Stimulated activated CD8-positive, alpha-beta memory T cell treated with anti-CD3 and anti-CD28 coated beads, Interleukin-15, amount 100 ng/mL, for 24 hours (primary cell): ENCODE measurements at places on chromosomes 3 and 15.

- no peak for DNase-seq
These were observed 157.9 kb upstream of the NUDT16 start for GRCh38 chr3:131223373-131224289.

- no peak for DNase-seq
These were observed 402.4 kb downstream of the MAGI1 start for GRCh38 chr3:65636326-65636725.

DNA sequence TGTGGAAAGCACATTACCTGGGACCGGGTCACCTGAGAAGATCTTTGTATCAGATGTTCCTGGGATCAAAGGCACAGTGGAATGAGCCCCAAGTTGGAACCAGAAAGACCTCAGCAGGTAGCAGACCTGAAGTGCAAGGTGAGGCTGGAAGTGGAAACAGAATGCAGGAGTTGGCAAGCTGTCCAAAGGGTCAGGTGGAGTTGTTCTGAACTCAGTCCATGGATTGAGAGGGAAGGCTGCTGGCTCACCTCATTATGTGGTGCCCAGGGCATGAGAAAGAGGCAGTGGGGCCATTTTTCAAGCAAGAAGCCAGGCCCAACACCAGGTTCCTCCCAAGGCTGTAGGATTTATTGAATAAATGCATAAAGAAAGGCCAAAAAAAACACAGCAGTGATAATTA lies 49.3 kb downstream of the TMEM266 start:
- DNase-seq, result no peak

GRCh38 chr15:52255935-52256334 lies 39.7 kb downstream of the MYO5C start:
- no peak for DNase-seq

- DNase-seq, result no peak
These were observed 7.4 kb upstream of the MBNL1 start for GRCh38 chr3:152261329-152261728.

GRCh38 chr3:131883711-131884407 lies 151.0 kb downstream of the CPNE4 start:
- DNase-seq, result no peak

DNA sequence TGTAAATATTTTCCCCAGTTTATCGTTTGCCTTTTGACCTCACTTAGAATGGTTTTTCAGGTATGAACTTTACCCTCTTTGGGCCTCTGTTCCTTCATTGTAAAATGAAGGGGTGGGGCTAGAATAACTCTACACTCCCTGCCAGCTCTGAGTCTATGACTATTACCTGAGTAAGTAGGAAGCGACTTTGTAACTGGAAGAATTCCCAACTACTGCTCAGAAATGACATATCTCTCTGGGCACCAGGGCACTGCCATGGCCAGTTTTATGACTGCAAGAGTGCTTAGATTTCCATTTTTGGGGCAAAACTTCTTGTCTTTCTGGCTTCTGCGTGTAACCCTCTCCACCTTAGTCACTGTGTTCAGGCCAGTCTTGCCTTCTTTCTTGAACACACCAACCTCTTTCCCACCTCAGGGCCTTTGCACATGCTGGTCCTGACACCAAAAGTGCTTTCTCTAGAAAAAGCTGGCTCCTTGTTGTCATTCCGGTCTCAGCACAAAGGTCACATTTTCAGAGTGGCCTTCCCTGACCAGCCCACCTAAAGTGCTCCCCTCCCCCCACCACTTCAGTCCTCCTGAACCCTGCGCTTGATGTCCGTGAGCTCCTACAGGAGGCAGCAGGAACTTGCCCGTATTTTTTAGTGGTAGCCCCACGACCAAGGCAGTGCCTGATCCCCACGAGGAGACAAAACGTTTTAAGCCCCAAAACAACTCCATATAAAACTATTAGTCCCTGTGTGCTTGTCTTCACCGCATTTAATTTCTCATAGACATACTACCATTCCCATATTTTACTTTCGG lies 25.6 kb downstream of the CDCP1 start:
- DNase-seq, result no peak

DNA sequence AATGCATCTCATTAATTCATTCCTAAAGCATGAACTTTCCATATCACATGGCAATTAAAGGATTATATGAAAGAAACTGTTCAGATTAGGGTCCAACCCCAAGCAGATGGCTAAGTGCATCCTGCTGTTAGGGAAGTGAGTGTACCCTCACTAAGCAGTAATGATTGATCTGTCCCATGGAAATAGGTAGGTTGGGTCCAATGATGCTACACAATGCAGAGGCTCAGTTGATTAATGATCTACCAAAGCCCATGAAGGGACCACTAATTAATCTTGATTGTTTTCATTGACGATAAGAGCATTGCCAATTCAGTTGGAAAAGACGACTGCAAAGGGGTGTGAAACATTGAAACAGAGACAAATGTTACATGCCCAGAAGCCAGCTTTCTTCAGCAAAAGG lies 194.5 kb upstream of the LRTM1 start:
- DNase-seq, result no peak

GRCh38 chr3:170703121-170703588 lies 117.3 kb upstream of the SLC7A14 start:
- DNase-seq, result no peak

GRCh38 chr3:30733209-30733608 lies 126.8 kb downstream of the TGFBR2 start:
- DNase-seq, result no peak

- no peak for DNase-seq
These were observed 16.4 kb downstream of the CCDC12 start for GRCh38 chr3:46960081-46960701.

DNA sequence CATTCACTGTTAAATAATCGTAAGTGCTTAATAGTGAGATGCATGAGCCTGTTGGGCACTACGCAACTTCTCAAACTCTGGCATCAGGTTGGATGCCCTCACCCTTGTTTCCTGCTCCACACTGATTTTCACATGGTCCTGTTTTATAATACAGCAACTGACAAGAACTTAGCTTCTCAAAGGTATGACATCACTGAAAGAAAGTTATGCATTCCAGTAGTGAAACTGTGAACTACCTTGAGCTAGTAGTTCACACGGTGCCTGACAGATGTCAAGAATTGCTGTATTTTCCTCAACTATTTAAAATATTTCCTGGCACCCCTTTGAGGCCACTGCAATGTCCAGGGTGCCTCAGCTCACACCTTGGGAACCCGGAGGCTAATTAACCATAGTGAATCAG lies 327.5 kb downstream of the RORA start:
- DNase-seq, result no peak

- no peak for DNase-seq
These were observed 515.4 kb downstream of the FOXP1 start for GRCh38 chr3:71067977-71068654.

DNA sequence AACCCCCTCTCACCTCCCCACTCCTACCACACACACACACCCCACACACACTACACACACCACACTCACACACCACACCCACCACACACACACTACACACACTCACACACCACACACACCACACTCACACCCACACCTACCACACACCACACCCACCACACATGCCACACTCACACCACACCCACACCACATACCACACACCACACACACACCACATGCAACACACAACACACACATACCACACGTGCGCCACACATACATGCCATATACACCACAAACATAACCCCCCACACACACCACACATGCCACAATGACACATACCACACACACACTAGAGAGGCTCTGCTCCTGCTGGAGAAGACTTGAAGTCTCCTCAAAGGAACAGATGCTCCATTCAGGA lies 5.9 kb upstream of the ITPKA start:
- no peak for DNase-seq
